Activated CD8-positive, alpha-beta T cell treated with anti-CD3 and anti-CD28 coated beads for 36 hours (primary cell): ENCODE measurements at places on chromosomes 16 and 17. TPM values are rescaled to one million over a fixed set of nuclear protein-coding genes. Genes with fewer than 3 reads are reported as not detected.

JUP gene
- total RNA-seq = 1.8 TPM

DNA sequence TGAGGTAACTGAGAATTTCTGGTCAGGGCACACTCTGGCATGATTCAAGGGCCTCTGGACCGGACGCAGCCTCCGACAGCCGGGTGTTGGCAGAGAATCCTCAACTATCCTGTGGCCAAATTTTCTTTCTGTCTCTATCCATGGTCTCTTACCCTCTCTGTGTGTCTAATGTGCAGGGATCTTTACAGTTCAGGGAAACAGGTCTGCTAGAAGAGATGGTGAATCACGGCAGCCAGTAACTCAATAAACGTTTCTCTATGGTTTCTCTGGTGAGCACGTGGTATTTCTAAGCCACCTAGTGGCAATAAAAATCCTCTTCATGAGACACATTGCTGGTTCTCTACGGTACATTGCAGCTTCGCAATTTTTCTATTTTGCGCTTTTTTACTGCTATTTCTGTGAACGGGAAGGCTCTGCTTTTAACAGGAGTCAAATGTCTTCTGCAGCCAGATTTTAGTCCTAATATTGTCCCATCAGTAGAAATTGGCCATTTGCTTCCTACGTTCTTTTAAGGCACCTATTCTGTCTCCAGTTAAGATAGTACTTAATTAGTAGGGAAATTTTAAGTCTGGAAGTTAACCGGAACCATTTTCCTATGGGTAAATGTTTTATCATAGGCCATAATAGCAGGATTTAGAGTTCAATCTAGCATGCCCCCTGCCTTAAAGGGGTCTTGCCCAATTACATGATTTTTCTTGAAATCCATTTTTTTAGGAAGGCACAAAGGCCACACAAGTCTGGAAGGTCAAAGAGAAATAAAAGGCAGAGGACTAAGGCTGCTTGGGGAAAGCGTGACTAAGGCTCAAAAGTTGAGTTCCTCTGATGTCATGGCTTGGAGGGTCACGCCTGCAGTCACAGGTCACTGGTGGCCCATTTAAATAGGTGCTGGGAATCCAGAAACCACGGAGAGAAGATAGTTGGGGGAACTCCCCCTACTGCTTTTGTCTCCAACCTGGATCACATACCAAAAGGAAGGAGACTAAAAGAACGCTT lies 31.5 kb downstream of the QPRT start:
- DNase-seq = peak; percentile 53

PNMT gene
- total RNA-seq = not detected

GRCh38 chr17:80389011-80389995 lies 25.7 kb upstream of the ENDOV start:
- DNase-seq = no peak

- peak; percentile 50 for DNase-seq
Observed at GRCh38 chr16:2881783-2882649, 999 bp upstream of the FLYWCH2 start.

DNA sequence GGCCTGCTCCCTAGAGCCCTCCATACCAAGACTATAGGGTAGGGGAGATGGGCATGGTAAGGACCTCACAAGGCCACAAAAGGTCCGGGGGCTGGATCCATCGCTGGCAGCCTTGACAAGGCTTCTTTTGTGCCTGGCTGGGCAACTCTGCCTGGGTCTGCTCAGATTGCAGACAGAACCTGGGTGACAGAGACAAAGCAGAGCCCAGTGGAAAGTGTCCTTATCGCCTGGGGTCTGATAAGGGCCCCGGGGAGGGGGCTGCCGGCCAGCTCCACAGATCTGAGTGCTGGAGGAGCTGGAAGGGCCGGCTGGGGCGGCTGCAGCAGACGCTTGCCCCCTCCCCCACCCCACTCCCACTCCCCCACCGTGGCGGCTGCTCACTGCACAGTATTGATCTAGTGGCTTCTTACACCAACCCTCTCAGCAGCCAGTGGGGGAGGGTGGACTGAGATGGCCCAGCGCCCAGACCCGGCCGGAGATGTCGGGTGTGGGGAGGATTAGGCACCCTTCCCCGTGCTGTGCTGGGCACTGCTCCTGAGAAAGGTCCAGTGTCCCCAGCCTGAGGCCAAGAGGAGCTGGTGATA lies 7.2 kb downstream of the MMP15 start:
- no peak for DNase-seq

SLC47A1 gene
- not detected for total RNA-seq

DNA sequence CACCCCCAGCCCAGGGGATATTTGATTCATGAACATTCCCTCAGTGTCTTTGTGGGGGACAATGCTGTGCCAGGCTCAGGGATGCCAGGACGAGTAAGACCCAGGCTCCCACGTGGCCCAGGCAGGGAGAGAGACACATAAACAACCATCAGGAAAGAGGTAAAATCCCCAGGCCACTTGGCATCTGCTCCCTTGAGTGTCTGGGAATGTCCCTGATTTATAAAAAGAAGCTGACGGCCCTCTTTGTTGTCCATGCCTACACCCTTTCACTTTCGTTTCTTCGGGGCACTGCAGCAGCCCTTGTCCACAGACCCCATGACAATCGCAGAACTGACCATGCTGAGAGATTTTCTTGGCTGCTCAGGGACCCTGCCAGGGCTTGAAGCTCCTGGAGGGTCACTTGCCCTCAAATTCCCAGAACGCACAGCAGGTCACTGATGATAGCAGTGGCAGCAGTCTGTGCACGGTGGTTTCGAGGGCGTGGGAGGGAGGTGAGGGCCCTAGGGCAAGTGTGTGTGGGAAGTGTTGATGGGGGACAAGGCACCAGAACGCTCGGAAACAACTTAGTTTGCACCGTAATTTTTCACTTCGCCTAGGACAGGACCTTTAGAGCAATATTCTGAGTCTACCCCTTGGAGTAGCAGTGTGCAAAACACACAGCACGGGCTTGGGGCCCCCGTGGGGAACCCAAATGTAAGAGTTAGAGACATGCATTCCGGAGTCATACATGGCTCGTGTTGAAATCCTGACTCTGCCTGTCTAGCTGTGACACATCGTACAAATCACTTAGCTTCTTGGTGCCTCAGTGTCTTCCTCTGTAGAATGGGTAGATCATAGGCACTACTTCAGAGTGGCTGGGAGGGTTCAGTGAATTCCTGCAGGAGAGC lies 4.7 kb downstream of the NOD2 start:
- DNase-seq = peak; percentile 78

DNA sequence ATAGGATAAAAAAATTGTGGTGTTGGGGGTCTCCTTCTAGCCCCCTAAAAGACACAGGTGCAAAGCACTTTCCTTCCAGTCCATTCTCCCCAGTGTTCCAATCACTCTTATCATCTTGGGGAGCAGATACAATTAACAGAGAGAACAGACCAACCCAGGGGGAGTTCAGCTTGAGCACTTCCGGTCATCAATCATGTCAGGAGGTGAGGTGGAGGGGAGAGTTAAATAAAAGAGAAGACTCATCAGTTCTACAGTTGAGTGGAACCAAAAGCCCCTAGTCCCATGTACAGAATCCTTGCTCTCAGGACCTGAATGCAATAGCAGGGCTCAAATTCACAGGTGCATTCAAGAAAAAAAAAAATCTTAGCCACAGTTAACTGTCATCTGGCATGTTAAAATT lies 122.3 kb downstream of the DYNLRB2 start:
- DNase-seq = no peak

DNA sequence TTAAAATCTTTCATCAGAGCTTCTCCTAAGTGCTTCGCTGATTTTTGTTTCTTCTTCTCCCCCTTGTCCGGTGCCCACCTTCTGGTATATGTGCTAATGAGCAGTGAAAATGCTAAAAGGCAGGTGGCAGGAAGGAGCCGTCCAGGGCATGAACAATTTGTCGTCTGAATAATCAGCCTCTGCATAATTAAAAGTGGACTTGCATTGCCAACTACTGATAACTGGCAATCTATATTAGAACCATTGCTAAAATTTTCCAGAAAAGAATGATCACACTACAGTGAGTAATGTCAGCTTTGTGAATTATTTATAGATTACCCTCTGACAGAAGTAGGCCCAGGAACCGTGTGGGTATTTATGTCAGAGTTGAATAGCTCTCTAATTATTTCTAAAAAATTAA lies 28.1 kb downstream of the SERPINF1 start:
- DNase-seq = no peak

- no peak for DNase-seq
Observed at GRCh38 chr17:11109106-11109505, 131.9 kb upstream of the SHISA6 start.

SP6 gene
- 0.13 TPM for total RNA-seq

GRCh38 chr17:30101686-30102390 lies 14.8 kb upstream of the NSRP1 start:
- no peak for DNase-seq

DNA sequence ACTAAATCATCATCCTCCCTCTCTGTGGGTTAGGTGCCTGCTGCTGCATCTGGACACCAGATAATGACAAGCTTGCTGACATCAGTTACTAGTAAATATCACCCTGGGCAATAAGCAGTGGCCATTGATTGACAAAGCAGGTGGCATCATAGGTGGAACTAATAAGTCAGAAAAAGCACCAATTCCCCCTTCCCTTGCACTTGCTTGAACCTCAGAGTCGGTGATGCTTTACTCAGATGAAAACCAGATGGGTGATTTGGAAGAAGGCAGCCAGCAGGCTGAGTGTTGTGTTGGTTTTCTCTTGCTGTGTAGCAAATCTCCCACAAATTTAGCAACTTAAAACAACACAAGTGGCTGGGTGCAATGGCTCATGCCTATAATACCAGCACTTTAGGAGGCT lies 146.9 kb upstream of the NOL11 start:
- no peak for DNase-seq

DNA sequence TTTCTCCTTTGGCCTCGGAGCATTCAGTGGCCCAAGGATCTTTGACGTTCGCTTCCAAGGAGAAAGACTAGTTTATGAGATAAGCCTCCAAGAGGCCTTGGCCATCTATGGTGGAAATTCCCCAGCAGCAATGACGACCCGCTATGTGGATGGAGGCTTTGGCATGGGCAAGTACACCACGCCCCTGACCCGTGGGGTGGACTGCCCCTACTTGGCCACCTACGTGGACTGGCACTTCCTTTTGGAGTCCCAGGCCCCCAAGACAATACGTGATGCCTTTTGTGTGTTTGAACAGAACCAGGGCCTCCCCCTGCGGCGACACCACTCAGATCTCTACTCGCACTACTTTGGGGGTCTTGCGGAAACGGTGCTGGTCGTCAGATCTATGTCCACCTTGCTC lies 1.4 kb downstream of the AOC3 start:
- no peak for DNase-seq

GRCh38 chr17:57892820-57893595 lies 43.2 kb upstream of the MRPS23 start:
- DNase-seq = no peak

DNA sequence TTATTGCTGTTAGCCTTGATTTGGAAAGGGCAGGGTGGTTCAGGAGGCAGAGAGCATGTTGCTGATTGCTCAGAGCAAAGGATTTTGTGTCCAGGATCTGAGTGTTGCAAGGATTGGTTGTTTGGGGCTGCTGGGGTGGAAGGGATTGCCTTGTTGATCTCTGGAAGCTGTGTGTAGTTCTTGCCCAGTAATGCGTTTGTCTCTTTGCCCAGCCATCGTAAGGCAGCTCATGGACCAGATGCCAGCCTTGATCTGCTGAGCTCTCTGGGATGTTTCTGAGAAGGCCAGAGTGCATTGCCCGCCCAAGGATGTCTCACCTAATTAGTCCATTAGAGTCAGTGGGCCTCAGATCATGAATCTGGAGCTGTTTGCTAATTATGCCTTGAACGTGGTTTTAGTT lies 33.6 kb downstream of the NKD1 start:
- no peak for DNase-seq

- DNase-seq = no peak
Observed at GRCh38 chr17:77045441-77046041, 95.2 kb upstream of the SEC14L1 start.

PALB2 gene
- total RNA-seq = 24.0 TPM

DNA sequence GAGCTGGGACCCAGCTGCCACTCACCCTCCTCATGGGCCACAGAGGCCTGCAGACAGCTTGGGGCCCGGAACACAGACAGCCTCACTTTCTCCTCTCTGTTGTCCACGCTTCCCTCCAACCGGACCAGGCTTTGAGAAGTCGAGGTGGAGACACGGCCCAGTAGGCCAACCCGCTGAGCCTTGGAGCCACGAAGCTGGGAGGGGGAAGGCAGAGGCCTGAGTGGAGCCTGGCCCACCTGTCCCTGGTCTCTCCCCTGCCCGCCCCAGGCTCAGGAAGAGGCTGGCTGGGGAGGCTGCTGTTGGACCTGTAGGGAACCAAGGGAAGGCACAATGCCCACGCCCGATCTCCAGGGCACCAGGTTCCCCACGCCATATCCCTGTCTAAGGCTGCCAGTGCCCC lies 48.1 kb downstream of the RMI2 start:
- DNase-seq = no peak

- DNase-seq = peak; percentile 68
Observed at GRCh38 chr16:46908540-46909372, 24.6 kb downstream of the GPT2 start.

DNA sequence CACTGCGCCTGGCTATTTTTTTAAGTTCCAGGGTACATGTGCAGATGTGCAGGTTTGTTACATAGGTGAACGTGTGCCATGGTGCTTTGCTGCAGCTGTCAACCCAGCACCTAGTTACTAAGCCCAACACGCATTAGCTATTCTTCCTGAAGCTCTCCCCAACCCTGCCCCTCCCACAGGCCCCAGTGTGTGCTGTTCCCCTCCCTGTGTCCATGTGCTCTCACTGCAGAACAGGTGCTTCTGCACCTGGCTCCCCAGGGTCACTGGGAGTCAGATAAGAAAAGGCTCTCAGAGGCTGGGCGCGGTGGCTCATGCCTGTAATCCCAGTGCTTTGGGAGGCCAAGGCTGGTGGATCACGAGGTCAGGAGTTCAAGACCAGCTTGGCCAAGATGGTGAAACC lies 6.2 kb downstream of the HASPIN start:
- no peak for DNase-seq

KRT36 gene
- not detected for total RNA-seq

- DNase-seq = no peak
Observed at GRCh38 chr16:49554681-49555080, 181.1 kb downstream of the C16orf78 start.

GRCh38 chr17:28938552-28938951 lies 12.8 kb downstream of the PHF12 start:
- DNase-seq = no peak

GRCh38 chr17:70168977-70169708 lies at the start of gene KCNJ2:
KCNJ2 (plus strand) TSS chr17:70169532; CDS start chr17:70175040, 5,508 bp downstream.
- DNase-seq = peak; percentile 65

GRCh38 chr17:37284191-37284590 lies 91.6 kb upstream of the C17orf78 start:
- no peak for DNase-seq

- peak; percentile 73 for DNase-seq
Observed at GRCh38 chr16:48608871-48609651, 919 bp downstream of the N4BP1 start.

KCNJ12 gene
- not detected for total RNA-seq

DNA sequence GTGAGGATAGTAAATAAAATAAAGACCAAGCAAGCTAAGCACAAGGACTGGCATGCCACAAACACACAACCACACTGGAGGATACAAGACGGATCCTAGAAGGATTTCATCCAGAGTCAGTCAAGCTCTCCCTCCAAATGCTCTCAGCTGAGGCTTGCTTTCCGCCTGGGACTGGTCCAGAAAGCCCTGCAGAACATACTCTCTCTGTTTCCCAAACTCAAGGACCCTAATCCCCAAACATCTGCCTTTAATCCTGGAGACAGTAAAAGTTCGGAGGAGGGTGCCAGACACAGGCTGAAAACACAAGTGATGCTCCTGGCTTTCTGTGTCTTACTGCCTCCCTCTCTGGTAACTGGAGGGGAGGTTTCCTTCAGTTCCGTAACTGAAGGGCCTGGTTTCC lies 5.3 kb upstream of the HSD11B2 start:
- no peak for DNase-seq
